ENCODE measurements at places on chromosomes 4 and X.

DNA sequence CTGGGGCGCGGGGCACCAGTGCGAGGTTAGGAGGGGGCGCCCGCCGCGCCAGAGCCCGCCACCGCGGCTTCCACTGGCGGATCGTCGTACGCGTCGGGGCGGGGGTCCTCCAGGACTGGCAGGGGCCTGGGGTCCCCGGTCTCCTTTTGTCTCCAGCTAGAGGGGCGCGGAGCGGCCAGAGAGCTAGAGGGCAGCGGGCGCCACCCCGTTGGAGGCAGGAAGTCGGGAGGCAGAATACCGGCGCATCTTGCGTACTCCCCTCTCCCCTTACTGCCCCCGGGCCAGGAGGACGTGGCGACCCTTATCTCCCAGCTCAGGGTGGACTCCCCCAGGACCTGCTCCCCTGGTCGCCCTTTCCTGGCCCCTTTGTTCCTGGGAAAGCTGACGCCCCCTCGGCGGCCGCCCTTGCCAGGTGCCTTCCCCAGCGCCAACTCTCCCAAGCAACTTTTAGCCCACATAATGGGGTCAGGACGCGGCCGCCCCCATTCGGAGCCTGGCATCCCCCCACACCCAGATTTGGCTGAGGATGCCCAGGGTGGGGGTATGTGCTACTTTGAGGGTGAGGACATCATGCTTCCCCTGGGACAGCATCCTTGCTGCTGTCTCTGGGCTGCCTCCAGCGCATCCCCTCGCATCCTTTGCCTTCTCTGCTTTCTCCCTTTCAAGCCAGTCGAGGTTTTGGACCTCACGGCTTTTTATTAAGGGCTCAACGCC, 933 bp downstream of the CNKSR2 start:
- peak; percentile 6 for DNase-seq

- no peak for DNase-seq
Measured at GRCh38 chr4:139568206-139568955, 12.4 kb upstream of the SETD7 start.

- no peak for DNase-seq
Measured at GRCh38 chrX:133699023-133699728, 283.9 kb upstream of the GPC4 start.

DNA sequence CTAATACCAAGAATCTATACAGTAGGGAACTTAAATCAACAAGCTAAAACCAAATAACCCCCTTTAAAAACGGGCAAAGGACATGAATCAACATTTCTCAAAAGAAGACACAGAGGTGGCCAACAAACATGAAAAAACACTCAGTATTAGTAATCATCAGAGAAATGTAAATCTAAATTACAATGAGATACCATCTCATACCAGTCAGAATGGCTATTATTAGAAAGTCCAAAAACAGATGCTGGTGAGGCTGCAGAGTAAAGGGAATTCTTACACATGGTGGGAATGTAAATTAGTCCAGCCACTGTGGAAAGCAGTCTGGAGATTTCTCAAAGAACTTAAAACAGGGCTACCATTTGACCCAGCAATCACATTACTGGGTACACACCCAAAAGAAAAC, 167.8 kb downstream of the PACRGL start:
- DNase-seq: no peak

Measured in CD4-positive, alpha-beta T cell (primary cell).